Natural killer cell treated with Interleukin-12 subunit alpha and Interleukin-12 subunit beta and Interleukin-15 and Interleukin-18, amount 100 ng/mL, for 72 hours (primary cell): ENCODE measurements at places on chromosomes 7 and 10. TPM values are rescaled to one million over a fixed set of nuclear protein-coding genes. Genes with fewer than 3 reads are reported as not detected.

ZNF655 gene
- total RNA-seq: 115 TPM

OR13A1 gene
- total RNA-seq: not detected

DNA sequence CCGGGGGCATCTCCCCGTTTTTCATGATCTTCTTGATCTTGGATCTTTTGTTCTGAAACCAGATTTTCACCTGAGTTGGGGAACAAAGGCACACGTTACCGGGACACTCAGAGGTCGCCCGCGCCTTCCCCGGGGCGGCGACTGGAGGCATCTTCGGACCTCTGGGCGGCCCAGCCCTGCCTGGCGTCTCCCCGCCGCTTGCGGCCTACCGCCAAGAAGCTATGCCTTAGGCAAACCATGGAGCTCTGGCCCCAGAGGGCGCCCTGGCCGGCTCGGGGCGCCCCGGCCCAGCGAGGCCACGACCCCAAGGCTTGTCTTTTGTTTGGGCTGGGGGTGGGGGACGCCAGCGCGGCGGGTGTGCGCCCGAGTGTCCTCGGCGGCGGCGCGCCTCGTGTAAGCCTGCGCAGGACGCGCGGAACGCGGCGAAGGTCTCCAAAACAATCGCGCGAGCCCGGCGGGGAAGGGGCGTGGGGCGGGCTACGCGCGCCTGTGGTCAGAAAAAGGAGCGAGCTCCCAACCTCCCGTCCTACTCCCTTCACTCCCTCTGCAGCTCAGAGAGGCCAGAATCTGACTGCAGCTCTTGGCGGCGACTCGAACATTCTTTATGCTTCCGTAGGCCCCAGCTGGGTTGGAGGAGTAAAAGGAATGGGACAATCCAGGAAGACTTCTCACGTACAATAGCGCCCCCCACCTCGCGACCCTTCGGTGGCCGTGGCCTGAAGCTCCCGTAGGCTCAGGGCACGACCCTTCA is 3.5 kb downstream of the DLX5 start:
- no peak overlapping the region for H3K4me3 ChIP-seq
- H3K27me3 ChIP-seq: peaks cover 70% of the 10 kb centered on the region
- H3K36me3 ChIP-seq: peaks cover 6% of the 10 kb centered on the region
- no peak for DNase-seq

ITIH2 gene
- not detected for total RNA-seq

SPDYE11 gene
- total RNA-seq: not detected

PLAU gene
- total RNA-seq: not detected

DNA sequence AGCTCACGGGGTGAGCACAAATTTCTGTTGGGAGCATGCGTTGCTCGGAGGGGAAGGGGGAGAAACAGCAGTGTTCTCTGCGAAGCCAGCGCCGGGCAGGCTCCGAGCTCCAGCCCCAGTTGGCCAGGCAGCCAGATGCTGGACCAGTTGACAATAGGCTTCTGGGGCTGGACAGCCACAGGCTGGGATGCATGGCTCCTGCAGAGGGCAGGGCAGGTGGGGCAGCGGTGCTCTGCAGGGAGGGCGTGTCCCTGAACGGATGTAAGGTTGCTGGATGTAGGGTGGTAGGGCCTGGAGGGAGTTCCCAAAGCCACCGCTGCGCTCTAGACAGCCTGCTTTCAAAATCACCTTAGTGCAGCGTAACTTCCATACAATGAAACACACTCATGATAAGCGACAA is 574.9 kb downstream of the GLRX3 start:
- no peak overlapping the region for H3K27ac ChIP-seq
- H3K4me3 ChIP-seq: no peak overlapping the region
- H3K36me3 ChIP-seq: no peaks in the 10 kb centered on the region
- peak; percentile 28 for DNase-seq
- peaks cover 11% of the 10 kb centered on the region for H3K27me3 ChIP-seq

- no peak overlapping the region for H3K4me3 ChIP-seq
- H3K27ac ChIP-seq: no peak overlapping the region
- H3K27me3 ChIP-seq: peaks cover 8% of the 10 kb centered on the region
- peaks cover 7% of the 10 kb centered on the region for H3K36me3 ChIP-seq
Measured at GRCh38 chr10:127550861-127551260, 1.8 kb downstream of the NPS start.
